Panc1 (cell line): ENCODE measurements at places on chromosomes 16 and 17. TPM values are rescaled to one million over a fixed set of nuclear protein-coding genes. Genes with fewer than 3 reads are reported as not detected.

Gene AOC2
- total RNA-seq, result 0.85 TPM

Gene HOXB6
- 196 TPM for total RNA-seq

- H3K27ac ChIP-seq, result no peak overlapping the region
- H3K36me3 ChIP-seq, result no peaks in the 10 kb centered on the region
- H3K4me1 ChIP-seq, result no peaks in the 10 kb centered on the region
- no peaks in the 10 kb centered on the region for H3K27me3 ChIP-seq
- no peak overlapping the region for H3K4me3 ChIP-seq
- DNase-seq, result no peak
These were observed 3.4 kb upstream of the CSHL1 start for GRCh38 chr17:63914471-63914870.

DNA sequence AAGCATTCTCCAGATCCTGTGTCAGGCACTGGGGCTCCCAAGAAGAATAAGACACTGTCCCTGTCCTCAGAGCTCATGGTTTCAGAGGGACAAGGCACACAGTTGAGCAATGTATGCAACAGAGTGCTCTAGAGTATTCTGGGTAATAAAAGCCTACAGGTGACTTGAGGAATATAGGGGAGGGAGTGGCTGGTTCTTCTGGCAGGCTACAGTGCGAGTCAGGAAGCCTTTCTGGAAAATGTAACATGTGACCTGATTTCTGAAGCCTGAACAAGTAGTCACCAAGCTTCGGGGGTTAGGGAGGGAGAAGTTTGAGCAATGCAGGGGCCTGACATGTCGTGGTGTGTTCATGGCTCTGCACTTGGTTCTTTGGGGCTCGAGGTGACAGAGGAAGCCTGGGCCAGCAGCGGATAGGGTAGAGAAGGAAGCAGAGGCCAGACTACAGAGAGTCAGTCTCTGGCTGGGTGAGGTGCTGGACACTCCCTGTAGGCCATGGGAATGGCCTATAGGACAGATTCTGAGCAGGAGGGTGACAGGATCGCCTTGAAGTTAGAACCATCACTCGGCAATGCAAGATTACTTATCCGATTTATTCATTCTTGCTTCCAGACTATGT, 16.0 kb upstream of the LRRC75A start:
- H3K4me1 ChIP-seq, result no peaks in the 10 kb centered on the region
- no peak overlapping the region for H3K4me3 ChIP-seq
- H3K36me3 ChIP-seq, result no peaks in the 10 kb centered on the region
- H3K27ac ChIP-seq, result no peak overlapping the region

- no peaks in the 10 kb centered on the region for H3K36me3 ChIP-seq
- H3K27me3 ChIP-seq, result no peaks in the 10 kb centered on the region
- no peak overlapping the region for H3K4me3 ChIP-seq
- H3K4me1 ChIP-seq, result no peaks in the 10 kb centered on the region
These were observed 74.7 kb downstream of the YPEL2 start for GRCh38 chr17:59405944-59406705.

DNA sequence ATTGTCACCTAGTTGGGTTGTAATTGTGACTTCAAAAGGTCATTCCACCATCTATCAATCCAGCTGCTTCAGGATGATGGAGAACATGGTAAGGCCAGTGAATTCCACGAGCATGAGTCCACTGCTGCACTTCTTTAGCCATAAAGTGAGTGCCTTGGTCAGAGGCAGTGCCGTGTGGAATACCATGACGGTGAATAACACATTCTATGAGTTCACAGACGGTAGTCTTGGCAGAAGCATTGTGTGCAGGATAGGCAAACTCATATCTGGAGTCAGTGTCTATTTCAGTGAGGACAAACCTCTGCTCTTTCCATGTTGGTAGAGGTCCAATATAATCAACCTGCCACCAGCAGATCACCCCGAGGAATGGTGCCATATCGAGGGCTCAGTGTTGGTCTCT, 650.9 kb downstream of the KCNJ2 start:
- H3K36me3 ChIP-seq, result no peaks in the 10 kb centered on the region
- DNase-seq, result no peak
- H3K4me3 ChIP-seq, result no peak overlapping the region
- H3K4me1 ChIP-seq, result no peaks in the 10 kb centered on the region
- no peak overlapping the region for H3K27ac ChIP-seq

DNA sequence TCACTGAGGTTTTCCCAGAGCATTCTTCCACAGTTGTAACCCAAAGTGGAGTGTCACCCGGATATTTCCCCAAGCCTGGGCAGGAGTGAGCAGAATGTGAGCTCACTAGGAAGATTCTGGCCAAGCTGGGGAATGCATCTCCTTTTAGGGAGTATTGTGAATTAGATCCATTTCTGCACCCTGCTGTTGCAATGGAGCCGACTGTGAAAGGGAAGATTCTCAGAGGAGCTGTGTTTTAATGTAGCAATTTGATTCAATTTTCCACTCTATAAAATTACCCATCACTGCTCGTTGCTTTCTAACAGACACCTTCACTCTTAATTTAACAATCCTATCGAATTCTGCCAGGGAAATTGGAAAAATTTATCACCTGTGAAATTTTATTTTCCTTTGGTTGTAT, 70.8 kb downstream of the SNX11 start:
- no peaks in the 10 kb centered on the region for H3K36me3 ChIP-seq
- no peak overlapping the region for H3K27ac ChIP-seq
- H3K27me3 ChIP-seq, result peaks cover 8% of the 10 kb centered on the region

DNA sequence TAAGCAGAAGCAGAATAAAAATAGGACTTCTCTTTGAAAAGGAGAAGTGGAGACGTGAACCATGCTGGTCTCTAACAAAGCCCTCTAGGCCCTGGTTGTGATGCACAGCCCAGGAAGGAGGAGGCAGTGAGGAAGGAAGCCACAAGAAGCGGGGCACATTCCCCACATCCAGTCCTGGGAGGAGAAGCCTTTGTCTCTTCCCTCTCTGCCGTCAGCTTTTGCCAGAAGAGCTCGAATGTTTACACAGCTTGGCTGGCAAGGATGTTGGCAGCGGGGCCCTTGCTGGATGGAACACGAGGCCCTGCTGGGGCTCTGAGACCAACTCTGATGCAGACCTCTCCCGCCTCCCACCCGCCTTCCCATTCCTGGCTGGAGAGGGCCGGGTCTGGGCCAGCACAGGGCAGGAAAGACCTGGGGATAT, 91.3 kb downstream of the MAF start:
- no peaks in the 10 kb centered on the region for H3K4me1 ChIP-seq
- H3K27ac ChIP-seq, result no peak overlapping the region
- no peak for DNase-seq
- no peaks in the 10 kb centered on the region for H3K36me3 ChIP-seq
- no peaks in the 10 kb centered on the region for H3K27me3 ChIP-seq

GRCh38 chr16:73171380-73171779, 123.5 kb upstream of the ZFHX3 start:
- H3K4me3 ChIP-seq, result no peak overlapping the region
- no peaks in the 10 kb centered on the region for H3K36me3 ChIP-seq
- DNase-seq, result no peak
- no peak overlapping the region for H3K27ac ChIP-seq
